Activated CD8-positive, alpha-beta memory T cell treated with anti-CD3 and anti-CD28 coated beads for 48 hours (primary cell): ENCODE measurements at places on chromosomes 3 and 15.

GRCh38 chr3:46102780-46103130 lies 75.5 kb upstream of the XCR1 start:
- no peak for DNase-seq

DNA sequence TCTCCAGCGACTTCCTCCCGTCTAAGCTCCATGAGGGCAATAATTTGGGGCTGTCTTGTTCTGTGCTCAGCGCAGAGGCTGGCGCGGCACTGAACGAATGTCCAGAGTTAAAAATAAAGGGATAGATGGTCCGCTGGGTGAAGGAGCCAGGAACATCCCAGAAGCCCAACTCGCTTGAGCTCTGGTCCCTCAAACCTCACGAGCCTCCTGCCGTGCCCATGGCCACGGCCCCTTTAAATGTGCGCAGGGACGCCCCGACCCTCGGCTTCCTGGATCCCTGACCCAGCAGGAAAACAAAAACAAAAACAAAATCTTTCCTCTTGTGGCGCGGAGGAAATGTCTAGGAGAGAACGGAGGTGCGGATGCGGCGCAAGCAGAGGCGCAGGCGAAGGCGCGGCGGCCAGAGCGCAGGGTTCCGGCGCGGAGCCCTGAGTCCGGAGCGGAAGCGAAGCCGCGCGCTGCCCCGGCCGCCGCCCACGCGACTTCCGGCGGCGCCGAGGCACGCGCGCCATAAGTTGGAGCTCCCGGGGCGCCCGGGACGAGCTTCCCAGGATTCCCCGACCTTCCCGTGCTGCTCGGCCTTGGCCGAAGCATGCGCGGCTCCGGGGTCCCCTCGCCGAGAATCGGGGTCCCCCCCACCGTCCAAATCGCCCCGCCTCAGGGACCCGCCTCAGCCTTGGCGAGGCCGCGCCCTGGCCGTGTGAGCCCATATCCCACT lies 52.9 kb upstream of the WNT7A start:
- no peak for DNase-seq

DNA sequence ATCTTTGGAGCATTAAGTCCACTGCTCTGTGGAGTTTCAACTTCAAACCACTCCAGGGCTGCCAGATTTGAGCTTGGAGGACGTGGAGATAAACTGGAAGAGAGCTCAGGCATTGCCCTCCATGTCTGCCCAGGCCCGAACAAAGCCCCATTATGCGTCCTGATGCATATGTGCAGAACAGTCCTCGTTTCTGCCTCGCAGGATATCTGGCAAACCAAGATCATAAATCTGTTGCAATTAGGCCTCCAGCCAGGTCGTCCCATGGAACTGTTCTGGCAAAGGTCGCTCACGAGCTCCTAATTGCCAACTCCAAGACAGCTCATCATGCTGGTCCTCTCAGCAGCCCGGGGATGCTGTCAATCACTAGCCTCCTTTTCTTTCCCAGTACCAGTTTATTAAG lies 91.2 kb downstream of the SEMA5B start:
- no peak for DNase-seq

- no peak for DNase-seq
These were observed 33.0 kb downstream of the SYNM start for GRCh38 chr15:99137877-99138276.

DNA sequence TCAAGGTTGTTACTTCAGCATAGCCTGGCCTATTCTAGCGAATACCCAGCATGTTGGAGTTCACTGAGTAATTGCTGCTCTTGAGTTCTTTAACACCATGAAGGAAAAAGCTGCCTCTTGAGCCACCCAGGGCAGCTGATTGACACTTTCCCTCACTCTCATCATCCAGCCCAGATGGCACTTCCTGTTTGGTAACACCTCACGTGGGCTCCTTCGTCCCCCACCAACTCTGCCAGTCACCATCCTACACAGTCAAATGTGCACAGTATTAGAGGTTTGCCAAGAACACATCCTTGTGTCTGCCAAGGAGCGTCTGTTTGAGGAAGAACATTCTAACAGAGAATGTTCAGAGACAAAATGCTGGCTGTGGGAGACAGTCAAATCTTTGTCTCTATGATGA lies 266.3 kb downstream of the RPLP1 start:
- DNase-seq = no peak

DNA sequence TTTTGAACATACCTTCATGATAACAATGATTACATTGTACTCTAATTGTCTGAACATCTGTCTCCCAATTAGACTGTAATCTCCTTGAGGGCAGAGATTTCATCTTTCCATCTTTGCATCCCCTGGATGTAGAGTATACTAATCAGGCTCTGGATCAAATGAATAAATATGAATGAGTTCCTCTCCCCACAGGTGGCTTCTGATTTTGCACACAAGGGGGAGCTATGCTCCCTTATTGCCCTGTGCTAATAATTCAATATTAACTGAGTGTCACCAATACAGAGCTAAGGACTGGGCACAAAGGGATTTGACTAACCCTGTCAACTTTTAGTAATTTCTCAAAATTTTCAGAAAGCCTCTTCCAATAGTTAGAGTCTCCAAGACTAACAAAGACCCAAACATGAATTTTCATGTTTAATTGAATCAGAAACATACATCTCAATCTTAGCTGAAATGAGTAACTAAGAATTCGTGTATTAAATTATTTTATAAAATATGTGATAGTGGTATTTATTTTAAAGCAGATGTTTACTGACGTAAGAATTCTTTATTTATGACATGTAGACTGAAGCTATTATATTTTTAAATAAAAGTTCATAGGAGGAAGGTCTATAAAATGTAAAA lies 3.0 kb downstream of the DUOXA1 start:
- no peak for DNase-seq

DNA sequence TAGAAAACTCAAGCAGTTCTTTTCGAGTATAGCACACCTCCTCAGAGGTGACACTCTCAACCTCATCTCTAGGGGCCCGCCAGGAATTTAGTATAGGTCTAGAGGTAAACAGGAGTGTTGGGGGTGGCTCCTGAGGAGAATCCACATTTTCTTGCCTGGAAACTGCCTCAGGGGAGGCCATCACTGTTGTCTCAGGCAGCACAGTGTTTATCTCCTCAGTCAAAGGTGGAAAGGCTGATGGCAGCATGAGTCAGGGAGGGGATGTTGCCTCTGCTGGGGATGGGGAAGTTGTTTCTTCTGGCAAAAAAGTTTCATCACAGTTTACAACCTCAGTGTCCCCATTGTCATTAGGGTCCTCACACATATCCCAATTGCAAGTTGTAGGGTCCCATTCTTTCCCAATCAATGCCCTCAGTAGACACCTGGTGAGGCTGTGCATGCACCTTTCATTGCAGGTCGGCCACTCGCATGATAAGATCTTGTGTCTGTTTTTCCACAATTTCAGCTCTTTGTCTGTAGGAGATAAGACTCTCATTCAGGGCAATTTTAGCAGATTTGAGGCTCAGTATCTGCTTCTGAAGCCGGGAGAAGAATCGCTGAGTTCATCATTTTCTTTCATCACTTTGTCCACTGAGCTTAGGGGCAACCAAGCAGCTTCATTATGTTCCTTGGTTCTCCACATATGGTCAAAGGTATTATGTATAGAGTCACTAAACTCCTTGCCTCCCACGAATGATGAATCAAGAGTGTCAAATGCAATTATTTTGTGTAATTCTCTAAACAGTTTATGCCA lies 25.8 kb downstream of the NAALADL2 start:
- no peak for DNase-seq

DNA sequence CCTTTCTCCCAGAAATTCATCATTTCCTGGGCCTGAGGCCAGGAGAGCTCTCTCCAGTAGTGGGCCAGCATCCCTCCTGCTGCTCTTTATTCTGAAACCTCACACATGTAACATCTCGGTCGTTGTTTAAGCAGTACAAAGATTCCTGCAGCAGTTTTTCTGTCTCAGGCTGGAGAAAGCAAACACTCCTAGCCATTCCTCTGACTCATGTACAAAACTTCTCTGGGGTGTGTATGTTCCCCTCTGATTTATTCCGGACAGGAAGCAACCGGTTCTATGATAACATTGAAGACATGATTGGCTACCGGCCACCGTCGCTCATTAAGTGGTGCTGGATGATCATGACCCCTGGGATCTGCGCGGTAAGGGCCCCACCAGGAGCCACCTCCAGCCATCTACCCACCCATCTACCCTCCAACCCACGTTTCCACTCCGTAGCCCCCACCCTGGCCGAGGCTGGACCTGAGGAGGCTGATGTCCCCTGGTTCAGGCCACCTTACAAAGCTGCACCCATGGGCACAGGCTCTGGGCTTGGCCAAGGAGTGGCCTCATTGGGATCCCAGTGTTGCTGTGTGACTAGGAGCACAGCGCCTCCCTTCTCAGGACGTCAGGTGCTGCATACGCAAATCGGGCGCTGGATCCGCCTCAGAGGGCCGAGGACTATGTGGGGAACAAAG lies 58.6 kb upstream of the SLC6A1 start:
- no peak for DNase-seq

GRCh38 chr3:116563351-116563750 lies 118.1 kb upstream of the LSAMP start:
- no peak for DNase-seq

DNA sequence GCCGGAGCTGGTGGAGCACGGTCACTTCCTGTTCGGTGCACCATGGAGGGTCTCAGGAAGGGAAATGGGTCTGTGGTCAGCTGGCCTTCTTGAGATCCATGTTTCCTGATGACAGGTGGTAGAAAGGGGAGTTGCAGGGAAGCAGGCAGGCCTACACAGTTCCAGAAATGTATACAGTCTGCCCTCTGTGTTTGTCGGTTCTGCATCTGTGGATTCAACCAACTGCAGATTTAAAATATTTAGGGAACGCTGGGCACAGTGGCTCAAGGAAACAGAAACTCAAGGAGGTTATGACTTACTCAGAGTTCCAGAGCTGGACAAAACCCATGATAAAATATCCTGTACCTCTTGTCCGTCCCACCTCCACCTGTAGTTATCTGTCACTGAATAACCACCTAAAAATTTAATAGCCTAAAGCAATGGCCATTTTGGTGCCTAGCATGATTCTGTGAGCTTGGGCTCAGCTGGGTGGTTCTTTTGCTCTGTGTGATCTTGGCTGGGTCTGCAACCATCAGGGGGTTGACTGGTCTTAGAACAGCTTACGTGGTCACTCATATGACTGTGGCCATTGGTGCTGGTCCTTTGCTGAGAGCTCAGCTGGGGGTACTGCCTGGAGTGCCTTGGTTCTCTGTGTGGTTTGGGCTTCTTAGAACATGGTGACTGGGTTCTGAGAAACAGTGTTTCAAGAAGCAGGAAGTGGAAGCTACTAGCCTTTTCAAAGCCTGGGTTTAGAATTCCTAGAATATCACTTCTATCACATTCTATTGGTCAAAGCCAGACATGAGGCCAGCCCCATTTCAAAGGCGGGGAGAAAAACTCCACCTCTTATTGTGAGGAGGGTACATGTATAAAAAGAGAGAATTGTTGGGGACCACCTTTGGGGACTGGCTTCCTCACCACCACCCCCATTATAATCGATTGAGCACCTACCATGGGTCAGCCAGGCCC lies 239.7 kb upstream of the BHLHE40 start:
- DNase-seq = no peak

GRCh38 chr3:134090031-134090430 lies 60.3 kb upstream of the SLCO2A1 start:
- DNase-seq = no peak

DNA sequence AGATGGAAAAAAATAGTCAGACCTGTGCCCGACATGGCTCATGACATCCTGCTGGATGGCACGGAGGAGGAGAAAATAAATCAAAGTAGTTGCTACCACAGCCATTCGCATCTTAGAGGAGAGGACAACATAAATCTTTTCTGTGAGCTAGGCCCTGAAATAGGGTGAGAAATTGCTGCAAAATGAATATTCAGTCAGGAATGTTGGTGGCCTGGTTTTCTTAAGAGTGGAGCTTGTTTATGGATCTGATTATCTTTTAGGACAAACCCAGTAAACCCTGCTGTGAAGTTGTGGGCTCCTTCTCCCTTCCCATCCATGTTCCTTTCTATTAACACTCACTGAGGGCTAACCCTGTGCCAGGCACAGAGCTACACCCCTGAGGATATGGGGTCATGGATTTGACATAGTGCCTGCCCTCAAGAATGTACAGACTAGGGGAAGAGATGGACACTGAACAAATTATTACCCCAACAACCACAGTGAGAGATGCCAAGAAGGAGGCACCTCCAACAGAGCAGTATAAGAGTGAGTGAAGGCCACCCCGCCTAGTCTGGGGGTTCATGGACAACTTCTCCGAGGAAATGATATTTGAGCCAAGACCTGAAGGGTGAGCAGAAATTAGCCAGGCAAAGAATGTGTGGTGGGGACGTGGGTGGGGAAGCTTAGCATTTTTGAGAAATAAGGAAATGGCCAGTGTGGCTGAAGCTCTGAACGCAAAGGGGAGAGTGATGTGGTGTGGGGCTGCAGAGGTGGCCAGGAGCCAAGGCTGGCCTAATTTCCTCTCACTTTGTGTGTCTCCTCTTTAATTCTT lies 68.9 kb upstream of the ARL8B start:
- DNase-seq = no peak

DNA sequence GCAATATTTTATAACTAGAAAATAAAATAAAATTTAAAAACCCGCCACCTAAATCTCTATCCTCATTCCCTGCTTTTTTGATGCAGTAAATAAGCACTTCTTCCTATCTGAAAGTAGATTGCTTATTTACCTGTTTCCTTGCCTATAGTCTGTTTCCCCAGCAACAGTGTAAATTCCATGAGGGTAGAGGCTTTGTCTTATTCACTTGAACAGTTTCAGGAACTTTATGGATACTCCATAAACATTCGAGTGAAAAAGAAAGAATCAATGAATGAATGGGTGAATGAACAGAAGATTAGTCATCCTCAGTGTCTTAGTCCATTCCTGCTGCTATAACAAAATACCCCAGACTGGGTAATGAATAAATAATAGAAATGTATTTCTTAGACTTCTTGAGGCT lies 41.7 kb downstream of the SHC4 start:
- no peak for DNase-seq

DNA sequence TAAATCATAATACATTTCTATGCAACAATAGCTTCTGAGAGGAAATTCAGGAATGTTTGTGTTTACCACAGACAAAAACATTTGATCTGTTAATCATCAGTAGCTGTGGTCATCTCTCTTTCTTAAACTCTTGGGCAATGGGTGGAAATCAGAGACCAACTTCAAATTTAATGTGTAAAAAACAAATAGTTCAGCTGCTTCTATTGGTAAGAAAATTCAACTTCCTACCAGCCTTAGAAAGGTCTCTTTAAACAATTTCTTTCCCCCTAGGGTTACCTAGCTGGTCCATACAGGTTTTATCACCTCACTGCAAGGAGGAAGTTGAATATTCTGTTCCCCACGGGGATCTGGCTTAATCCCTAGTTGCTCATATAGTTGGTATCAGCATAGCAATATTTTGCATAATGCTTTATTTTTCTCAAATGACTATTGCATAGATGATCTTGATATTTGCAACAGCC lies 20.3 kb upstream of the PPP4R2 start:
- DNase-seq = no peak
